ENCODE measurements at places on chromosomes 3 and 15. TPM values are rescaled to one million over a fixed set of nuclear protein-coding genes. Genes with fewer than 3 reads are reported as not detected.

DNA sequence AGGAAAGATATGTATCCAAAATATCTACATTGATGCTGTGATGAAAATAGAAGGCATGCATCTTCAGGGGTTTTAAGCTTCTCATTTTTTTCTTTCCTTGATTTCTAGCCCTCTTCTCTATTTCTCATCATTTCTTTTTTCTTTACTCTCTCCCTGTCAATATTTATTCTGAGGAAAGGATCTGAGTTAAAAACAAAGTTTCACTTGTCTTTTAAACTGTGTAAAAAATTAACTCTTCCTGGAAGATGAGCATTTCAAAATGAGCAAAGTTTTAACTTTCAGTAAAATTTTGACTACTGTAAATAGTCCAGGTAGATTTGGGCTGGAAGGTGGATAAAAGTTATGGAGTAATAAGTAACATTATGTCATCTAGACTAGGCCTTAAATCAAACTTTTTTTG lies 500.2 kb upstream of the GBE1 start:
- no peak overlapping the region for H3K4me3 ChIP-seq
- DNase-seq: no peak
- H3K27ac ChIP-seq: no peak overlapping the region
- H3K36me3 ChIP-seq: no peaks in the 10 kb centered on the region
- H3K4me1 ChIP-seq: no peaks in the 10 kb centered on the region

DNA sequence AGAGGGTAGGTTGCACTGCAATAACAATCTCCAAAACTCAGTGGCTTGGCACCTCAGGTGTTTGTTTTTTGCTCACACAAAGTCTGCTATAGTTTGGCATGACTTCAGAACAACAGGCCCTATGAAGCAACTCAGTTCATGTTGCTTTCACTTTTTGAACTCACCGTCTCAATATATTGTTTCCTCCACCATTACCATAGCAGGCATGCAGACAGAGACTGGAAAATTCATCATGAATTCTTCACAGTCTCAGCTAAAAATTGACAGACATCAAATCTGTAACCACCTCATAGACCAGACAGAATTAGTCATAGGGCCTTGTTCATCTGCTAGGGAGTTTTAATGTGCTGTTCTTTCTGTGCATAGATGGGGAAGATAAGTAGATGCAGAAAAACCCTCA lies 161.4 kb upstream of the POU1F1 start:
- H3K27me3 ChIP-seq: no peaks in the 10 kb centered on the region
- no peaks in the 10 kb centered on the region for H3K36me3 ChIP-seq
- no peaks in the 10 kb centered on the region for H3K4me1 ChIP-seq
- no peak for DNase-seq
- H3K27ac ChIP-seq: no peak overlapping the region

GRCh38 chr3:184409331-184409926 lies 29.6 kb downstream of the CHRD start:
- H3K4me1 ChIP-seq: 0 out of 2 replicates have a peak, but pooled peaks cover under 1% of the 10 kb centered on the region
- no peaks in the 10 kb centered on the region for H3K36me3 ChIP-seq
- H3K27me3 ChIP-seq: no peaks in the 10 kb centered on the region

- no peak overlapping the region for H3K27ac ChIP-seq
- peak; percentile 83 for DNase-seq
- H3K36me3 ChIP-seq: no peaks in the 10 kb centered on the region
- no peaks in the 10 kb centered on the region for H3K27me3 ChIP-seq
- no peak overlapping the region for H3K4me3 ChIP-seq
Measured at GRCh38 chr3:156151824-156152428, 31.5 kb downstream of the KCNAB1 start.

GRCh38 chr3:94071713-94072284 lies 8.9 kb downstream of the NSUN3 start:
- H3K27me3 ChIP-seq: no peaks in the 10 kb centered on the region
- H3K4me3 ChIP-seq: no peak overlapping the region
- no peaks in the 10 kb centered on the region for H3K36me3 ChIP-seq
- H3K27ac ChIP-seq: no peak overlapping the region

DNA sequence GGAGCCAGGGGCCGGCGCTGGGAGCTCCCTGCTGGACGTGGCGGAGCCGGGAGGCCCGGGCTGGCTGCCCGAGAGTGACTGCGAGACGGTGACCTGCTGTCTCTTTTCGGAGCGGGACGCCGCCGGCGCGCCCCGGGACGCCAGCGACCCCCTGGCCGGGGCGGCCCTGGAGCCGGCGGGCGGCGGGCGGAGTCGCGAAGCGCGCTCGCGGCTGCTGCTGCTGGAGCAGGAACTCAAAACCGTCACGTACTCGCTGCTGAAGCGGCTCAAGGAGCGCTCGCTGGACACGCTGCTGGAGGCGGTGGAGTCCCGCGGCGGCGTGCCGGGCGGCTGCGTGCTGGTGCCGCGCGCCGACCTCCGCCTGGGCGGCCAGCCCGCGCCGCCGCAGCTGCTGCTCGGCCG lies 1.5 kb downstream of the SMAD6 start:
- H3K4me3 ChIP-seq: peak overlapping the region; percentile 55
- no peaks in the 10 kb centered on the region for H3K36me3 ChIP-seq
- DNase-seq: no peak
- peaks cover 35% of the 10 kb centered on the region for H3K4me1 ChIP-seq
- no peak overlapping the region for H3K27ac ChIP-seq

- H3K27me3 ChIP-seq: no peaks in the 10 kb centered on the region
- no peak overlapping the region for H3K4me3 ChIP-seq
- no peak for DNase-seq
- no peak overlapping the region for H3K27ac ChIP-seq
- no peaks in the 10 kb centered on the region for H3K36me3 ChIP-seq
Measured at GRCh38 chr15:94026458-94027304, 204.7 kb upstream of the MCTP2 start.

DNA sequence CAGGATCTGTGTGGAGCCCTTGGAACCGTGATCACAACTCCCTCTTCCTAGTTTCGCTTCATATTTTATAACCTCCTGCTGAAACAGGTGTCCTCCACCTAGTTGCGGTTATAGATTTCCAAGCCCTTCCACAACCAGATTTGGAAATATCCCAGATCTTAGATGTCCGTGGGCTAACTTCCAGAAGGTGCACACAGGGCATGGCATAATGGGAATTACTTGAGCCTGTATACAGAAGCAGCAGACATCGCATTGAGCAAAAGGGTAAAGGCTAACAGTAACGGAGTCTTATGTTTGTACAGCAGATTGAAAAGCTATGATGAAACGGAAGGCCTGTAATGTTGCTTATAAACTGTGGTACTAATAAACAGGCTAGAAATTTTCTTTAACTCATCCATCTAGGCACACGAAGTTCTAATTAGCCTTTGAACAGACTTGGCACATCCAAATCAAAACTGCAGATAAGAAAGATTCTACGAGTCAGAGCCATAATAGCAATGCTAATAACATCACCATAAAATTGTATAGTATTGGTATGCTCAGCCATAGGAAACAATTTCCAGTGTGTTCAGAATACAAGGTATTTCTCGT lies 1.2 kb upstream of the USF3 start:
- H3K4me3 ChIP-seq: peak overlapping the region; percentile 96
- H3K36me3 ChIP-seq: no peaks in the 10 kb centered on the region
- no peak for DNase-seq

DNA sequence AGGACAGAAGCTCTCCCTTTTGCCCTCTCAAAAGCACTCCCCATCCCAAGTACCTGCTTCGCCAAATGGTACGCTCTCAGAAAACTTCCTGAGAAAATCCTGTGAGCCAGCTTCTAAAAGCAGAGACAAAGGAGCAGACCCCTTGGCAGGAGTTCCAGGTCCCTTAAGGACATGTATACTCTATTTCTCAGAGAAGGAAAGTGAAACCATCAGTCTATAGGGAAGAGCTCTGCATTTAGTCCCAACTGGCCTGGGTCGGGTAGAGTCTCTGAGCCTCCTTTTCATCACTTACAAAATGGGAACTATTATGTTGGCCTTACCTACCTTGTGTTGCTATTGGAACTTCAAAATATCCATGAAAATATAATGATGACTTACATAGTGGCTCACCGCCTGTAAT lies 19.7 kb downstream of the DAPK2 start:
- H3K4me1 ChIP-seq: peaks cover 3% of the 10 kb centered on the region
- no peaks in the 10 kb centered on the region for H3K27me3 ChIP-seq
- H3K4me3 ChIP-seq: no peak overlapping the region
- no peak overlapping the region for H3K27ac ChIP-seq

DNA sequence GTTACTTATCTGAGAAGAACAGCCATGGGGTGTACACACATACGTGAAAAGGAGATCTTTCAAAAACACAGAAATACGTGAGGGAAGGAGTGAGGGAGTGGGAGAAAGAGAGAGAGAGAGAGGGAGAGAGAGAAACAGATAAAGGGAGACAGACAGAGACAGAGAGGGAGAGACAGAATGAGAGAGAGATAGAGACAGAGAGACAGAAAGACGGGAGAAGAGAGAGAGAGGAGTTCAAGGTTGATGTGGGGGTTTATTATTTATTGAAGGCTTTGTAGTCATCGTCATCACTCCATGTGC lies 64.0 kb downstream of the CHST2 start:
- no peaks in the 10 kb centered on the region for H3K4me1 ChIP-seq
- no peak for DNase-seq
- no peak overlapping the region for H3K27ac ChIP-seq

DNA sequence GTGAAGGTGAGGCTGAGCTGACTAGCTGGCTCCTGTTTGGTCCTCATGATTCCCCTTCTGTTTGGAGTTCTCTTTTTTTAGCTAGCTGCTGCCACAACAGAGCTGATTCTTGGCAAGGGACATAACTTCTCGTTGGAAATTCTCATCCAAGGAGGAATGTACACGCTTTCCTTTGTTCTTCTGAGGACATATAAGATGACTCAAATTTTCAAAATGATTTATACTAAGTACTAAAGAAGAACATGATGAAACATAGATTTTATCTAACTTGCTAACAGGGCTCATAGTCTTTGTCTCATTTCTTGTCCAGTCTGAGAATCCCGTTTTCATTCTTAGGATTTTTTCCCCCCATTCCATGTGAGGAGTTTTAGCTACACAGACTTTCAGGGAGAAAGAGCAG lies 2.9 kb upstream of the TFG start:
- DNase-seq: no peak
- peaks cover 14% of the 10 kb centered on the region for H3K27me3 ChIP-seq
- H3K4me3 ChIP-seq: no peak overlapping the region
- H3K4me1 ChIP-seq: no peaks in the 10 kb centered on the region
- H3K27ac ChIP-seq: no peak overlapping the region

DNA sequence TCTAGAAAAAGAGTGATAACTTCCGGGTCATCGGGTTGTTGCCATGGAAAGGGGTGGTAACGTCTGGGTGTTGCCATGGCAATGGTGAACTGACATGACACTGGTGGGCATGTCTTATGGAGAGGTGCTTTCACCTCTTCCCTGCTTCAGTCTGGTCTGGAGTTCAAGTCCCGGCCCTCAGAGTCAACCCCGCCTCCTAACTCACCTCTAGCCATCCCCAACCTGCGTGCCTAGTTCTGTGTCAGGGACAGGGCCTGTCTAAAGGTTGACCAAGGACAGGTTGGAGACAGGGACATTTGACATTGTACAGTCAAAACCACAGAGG lies 96.0 kb downstream of the LSM3 start:
- H3K4me3 ChIP-seq: no peak overlapping the region
- peaks cover 24% of the 10 kb centered on the region for H3K4me1 ChIP-seq
- no peaks in the 10 kb centered on the region for H3K27me3 ChIP-seq
- H3K27ac ChIP-seq: no peak overlapping the region
- H3K36me3 ChIP-seq: no peaks in the 10 kb centered on the region

- peaks cover 29% of the 10 kb centered on the region for H3K4me1 ChIP-seq
- no peak overlapping the region for H3K27ac ChIP-seq
- no peak overlapping the region for H3K4me3 ChIP-seq
- DNase-seq: no peak
Measured at GRCh38 chr3:113261063-113261625, 49.8 kb downstream of the BOC start.

NOX5 gene
- total RNA-seq: not detected

PLSCR4 gene
- 2.9 TPM for total RNA-seq

SLC27A2 gene
- total RNA-seq: 5.8 TPM

OSBPL10 gene
- 88.8 TPM for total RNA-seq

CASR gene
- total RNA-seq: 0.58 TPM

EFHB gene
- 1.3 TPM for total RNA-seq

All from H1 (cell line).